Activated naive CD8-positive, alpha-beta T cell treated with anti-CD3 and anti-CD28 coated beads for 36 hours (primary cell): ENCODE measurements at places on chromosomes 5 and 9.

DNA sequence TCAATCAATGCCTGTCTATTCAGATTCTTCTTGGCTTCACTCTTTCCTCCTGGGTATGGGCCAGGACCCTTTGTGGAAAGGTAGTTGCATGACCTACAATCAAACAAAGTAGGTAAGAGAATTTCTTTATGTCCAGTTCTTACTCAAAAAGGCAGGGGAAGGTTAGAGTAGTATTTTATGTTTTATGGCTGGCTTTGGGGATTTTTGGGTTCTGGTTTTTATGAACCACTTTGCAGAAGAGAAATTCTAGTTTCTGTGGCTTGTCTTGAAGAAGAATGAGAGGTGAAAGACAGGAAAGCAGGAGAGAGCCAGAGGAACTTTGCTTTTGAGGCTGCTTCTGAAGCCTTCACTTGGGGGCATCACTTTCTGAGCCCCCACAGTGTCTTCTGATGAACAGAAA, 14.7 kb upstream of the CRHBP start:
- DNase-seq, result no peak

DNA sequence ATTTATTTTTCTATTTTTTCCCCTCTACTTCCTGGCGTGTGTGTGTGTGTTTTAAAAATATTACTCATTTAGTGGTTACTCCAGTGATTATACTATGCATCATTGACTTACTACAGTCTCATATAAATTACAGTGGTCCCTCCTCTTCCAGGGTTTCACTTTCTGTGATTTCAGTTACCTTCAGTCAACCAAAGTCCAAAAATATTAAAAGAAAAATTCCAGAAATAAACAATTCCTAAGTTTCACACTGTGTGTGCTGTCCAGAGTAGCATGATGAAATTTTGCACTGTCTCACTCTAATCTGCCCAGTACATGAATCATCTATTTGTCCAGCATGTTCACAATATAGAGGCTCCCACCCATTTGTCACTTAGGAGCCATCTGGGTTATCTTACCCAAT, 47.4 kb upstream of the CCDC112 start:
- DNase-seq, result no peak

DNA sequence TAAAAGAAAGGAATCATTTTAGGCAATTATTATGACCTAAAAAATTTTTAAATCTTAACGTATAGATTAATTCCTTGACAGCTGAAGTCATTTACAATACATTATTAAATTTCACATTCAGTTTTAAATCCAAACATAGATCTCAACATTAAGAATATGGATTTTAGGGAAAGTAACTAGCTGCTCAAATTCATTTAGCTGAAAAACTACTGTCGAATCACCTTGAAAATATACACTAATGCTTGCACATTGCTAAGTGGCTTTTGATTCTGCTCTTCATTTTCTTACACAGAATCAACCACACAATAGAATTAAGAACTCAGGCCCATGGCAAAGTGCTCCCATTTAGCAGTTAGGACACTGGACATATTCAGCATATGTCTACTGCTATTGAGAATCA, 454.2 kb downstream of the RAB3C start:
- no peak for DNase-seq

DNA sequence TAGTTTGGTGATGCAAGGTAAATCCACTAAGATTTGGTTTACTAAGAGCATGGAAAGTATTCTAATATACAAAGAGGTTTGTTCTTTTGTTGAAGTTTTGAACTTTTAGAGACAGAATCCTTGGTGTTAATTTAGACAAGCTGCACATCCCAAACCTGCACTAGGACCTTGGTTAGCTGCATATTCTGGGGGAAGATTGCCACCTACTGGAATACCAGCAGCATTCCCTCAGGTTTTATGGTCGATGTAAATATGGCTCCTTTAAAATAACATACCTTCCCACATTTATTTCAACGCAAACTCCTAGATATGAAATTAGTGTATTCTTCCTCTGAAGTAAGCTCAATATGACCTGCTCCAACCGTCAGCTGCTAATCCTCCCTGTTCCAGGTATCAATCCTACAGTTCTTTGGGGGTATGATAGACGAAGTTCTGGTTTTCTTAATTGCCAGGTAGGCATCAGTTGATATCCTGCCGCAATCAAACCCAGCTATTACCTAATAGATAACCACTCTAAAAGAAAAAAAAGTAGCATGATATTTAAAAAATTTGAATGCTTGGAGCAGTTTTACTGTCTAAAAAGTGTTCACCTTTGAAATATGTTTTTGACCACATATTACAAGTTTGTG, 624.1 kb downstream of the ISL1 start:
- no peak for DNase-seq

GRCh38 chr5:74019923-74020322, 393.9 kb downstream of the ARHGEF28 start:
- no peak for DNase-seq

DNA sequence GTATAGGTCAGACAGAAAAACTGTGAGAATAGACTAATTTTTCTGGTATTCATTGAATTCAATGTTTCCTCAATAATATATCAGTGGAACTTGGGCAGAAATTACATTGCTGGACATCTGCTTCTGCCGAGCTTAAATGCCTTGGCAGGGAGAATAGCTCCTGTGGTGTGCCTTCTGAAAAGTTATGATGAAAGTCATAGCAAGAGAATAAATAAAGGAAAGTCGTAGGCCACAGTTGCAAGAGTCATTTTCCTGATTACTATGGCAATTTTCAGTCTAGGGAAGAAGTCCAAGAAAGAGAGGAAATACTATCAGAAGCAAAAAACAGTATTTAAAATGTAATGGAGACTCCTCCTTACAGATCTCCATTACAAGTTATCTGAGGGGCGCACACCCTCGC, 1596.1 kb upstream of the WWC1 start:
- no peak for DNase-seq

DNA sequence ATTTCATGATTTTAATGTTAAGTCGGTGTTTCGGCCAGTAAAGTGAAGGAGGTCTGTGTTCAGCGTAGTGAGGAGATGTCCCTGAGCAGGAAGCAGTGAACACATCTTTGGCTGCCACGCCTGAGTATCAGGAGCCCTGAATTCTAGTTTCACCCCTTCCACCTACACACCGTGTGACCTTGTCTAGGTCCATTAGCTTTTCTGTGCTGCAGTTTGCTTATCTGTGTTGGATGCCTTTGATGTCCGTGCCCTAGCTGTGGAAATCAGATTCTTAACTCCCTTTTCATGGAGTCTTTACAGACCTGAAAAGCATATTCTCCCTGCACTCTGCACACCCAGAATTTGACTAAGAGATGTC, 601 bp downstream of the FBXO38 start:
- DNase-seq, result peak; percentile 3

GRCh38 chr9:8804613-8805012, 1005.0 kb upstream of the DMAC1 start:
- DNase-seq, result no peak

- no peak for DNase-seq
Measured at GRCh38 chr5:17305964-17306725, 88.7 kb downstream of the BASP1 start.
